Renal pelvis (tissue), 12 donors: ENCODE measurements at places on chromosomes 1 and 21.
A peak's percentile ranks its signal among the peaks of the same experiment; 100 is the strongest.

GRCh38 chr1:109903376-109903930 is 7.2 kb upstream of the CSF1 start:
- no peak for DNase-seq

GRCh38 chr1:182211386-182211785 is 149.9 kb upstream of the ZNF648 start:
- DNase-seq = no peak

DNA sequence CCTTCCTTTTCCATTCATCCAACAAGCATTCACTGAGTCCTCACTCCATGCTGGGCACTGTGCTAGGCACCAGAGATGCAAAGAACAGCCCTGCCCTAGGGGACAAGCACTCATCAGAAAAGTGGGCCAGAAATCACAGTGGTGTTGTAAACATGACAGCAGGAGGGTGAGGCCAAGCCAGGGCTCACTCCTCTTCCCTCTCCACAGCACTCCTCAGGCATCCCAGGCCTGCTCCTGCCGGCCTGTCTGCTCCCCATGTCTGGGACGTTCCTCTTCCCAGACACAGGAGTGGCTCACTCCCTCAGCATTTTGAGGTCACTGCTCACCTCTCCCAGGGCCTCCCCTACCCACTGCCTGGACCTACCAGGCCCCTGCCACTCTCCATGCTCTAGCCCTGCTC is 61.8 kb downstream of the KCND3 start:
- no peak for DNase-seq

DNA sequence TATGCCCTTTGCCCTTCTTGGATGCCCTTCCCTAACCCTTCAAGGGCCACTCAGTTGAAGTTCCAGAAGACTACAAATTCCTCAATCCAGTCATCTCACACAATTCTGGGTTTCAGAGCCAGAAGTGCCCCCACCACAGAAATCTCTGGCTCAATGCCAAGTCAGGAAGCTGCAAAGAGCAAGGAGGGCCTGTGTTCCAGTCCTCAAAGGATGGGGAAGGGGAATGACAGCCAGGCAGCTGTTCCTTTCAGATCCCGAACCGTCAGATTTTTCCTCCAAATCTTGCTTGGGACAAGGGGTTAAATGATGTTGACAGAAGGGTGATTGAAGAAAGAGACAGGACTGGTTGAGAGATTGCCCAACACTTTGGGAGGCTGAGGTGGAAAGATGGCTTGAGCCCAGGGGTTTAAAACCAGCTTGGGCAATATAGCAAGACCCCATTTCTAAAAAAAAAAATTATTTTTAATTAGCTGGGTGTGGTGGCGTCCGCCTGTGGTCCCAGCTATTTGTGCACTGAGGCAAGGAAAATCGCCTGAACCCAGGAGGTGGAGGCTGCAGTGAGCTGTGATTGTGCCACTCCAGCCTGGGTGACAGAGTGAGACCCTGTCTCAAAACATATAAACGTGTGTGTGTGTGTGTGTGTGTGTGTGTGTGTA is 716 bp upstream of the HPDL start:
- no peak for DNase-seq

- DNase-seq = no peak
Observed at GRCh38 chr1:64343823-64344190, 126.1 kb upstream of the CACHD1 start.

- DNase-seq = peak; percentile 24
Observed at GRCh38 chr1:238738892-238739291, 647.5 kb upstream of the CHRM3 start.

DNA sequence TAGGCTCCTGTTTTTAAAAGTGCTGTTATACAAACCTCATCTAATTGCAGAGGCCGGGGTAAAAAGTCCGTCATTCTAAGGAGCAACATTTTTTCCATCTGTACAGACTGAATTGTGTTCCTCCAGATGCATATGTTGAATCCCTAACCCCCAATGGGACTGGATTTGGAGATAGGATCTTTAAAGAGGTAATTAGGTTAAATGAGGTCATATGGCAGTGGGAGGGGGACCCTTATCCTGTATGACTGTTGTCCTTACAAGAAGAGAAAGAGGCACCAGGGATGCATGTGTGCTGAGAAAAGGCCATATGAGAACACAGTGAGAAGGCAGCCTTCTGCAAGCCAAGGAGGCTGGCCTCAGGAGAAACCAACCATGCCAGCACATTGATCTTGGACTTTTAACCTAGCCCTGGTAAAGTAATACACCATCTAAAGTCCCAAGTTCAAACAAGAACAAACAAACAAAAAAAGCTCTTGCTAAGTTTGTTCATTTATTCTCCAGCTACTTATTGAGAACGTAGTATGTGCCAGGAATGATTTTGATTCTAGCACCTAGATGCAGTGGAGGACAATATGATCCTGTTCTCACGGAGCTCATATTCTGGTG is 352.4 kb downstream of the NTNG1 start:
- DNase-seq = no peak

DNA sequence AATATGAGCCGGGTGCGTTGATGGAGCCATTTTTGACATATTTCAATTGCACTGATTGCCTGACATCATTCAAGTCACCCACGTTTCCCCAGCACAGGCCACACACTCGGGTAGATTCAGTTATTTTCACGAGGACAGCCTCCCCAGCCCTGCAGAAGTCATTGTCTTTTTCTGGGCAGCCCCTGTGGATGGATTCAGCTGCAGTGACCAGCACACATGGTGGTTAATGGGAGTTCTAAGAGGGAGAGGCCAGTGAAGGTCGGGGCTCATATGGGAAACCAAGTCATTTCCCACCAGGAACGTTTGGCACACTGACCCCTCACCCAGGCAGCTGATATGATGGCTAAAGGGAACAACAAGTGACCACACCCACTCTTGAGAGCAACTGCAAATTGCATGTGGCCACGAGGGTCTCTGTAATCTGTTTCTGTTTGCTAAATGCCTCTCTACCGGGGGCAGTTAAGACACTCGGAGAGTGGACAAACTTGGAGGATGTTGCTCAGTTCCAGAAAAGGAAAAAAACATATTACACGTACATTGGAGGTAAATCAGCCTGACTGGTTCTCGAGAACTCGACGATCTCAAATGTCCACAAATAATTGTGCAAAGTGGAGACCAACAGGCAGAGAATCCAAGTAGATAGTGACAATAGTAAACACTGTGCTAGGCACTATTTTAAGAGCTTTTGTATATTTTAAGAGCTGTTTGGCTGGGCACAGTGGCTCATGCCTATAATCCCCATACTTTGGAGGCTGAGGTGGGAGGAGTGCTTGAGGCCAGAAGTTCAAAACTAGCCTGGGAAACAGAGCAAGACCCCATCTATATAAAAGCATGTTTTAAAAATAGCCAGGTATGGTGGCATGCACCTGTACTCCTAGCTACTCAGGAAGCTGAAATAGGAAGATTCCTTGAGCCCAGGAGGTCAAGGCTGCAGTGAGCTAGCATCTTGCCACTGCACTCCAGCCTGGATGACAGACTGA is 167.2 kb upstream of the IRF2BP2 start:
- no peak for DNase-seq

DNA sequence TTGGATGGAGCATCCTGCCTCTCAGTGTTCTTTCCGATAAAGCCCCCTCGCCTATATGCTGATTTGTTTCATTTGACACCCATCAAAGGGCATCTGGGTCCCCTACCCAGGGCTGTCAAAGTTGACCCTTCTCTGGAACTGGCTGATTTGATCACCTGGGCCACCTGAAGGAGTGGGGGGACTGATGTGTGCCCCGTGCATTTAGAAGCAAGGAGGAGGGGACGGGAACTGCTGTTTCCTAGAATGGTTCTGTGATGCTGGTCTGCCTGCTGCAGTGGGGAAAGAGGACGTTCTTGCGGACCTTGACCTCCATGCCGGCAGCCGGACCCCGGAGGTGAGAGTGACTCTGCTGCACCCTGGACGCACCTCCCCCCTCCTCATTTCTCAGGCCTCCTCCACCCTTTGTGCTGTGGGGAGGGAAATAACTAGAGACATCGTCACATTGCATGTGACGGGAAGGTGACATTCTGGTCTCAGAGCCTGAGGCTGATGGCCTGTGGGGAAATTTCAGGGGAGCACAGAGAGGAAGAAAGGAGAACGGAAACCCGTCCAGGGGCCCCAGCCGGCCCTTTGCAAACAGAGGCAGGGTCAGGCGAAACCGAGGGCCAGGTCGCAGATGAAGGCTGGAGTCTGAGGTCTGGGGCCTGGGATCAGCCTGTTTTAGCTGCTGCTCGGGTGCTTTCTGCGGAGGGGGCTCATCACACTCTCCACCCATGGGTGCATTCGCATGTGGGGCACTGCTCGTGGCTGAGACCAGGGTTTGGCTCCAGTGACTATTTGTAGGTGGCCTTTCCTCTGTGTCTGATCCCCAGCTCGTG is 25.7 kb downstream of the CRYAA start:
- no peak for DNase-seq

GRCh38 chr1:111930356-111930755 is 59.1 kb downstream of the KCND3 start:
- DNase-seq = no peak

- no peak for DNase-seq
Observed at GRCh38 chr1:42841010-42841409, 5.4 kb upstream of the ZNF691 start.

GRCh38 chr1:1051127-1051810 is 22.8 kb downstream of the RNF223 start:
- no peak for DNase-seq

DNA sequence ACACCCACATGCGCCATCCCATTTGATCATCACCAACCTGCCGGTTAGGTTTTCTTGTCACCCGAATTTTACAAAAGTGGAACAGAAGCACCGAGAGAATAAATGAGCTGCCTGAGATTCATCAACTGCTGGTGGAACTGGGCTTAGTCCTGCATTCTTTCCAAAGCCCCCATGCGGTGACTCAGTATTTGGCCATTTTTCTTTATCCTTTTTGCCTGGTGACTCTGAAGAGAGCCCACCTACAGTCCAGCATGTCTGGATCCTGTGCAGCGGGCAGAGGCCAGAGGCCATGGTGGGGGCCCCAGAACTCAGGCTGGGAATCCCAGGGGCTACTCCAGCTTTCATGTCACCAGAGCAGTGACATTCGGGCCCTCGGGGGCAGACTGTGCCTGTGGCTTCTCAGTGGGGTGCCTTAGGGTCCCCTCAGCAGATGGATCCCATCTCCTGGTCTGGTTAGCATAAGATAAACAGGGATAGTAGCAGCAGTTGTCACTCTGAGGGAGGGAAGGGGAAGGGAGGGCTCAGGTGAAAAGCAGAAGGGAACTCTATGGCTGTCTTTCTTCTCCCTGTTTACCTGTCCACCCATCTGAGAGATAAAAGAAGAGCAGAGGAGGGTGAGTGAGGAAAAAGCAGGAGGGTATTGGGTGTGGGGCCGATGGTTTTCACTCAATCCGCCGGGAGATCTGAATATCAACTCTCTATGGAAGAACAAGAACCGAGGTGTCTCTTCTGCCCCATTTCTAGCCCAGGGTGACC is 63.2 kb downstream of the KIF26B start:
- DNase-seq = no peak

DNA sequence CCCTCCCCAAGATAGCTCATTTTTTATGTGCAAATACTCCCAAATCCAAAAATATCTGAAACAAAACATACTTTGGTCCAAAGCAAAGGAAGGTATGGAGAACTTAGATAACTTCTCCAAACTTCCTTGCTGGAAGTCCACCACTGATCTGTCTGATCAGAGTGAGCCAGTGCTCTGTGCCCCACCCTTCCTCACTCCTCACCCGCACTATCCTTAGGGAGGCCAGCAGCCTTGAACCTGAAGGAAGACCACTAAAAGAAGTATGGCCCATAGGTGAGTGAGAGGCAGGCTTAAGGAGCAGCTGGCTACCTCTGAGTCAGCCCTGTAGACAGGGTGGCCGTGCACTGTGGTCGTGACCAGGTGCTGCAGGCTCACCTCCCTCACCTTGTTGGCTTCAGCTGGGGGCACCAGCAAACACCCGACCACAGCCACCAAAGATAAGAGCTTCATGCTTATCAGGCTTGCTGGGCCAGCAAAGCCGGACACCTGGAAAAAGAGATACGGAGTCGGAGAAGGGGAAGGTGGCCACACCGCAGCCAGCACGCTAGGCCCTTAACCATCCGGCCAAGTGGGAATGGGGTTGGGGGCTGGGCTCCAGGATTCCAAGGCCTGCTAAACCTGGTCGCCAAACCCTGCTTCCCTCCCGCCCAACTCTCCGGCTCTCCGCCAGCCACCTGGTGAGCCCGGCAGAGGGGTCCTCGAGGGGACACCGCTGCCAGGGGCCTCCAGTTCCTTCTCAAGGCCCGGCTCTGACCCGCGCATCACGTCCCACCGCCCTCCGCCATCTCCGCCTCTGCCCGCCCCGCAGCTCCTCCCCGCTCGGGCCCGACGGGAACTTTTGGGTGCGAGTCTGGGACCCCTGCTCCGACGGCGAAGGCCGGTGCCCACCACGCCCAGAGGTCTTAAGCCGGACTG is 543 bp downstream of the TMEM9 start:
- DNase-seq = no peak
